ENCODE measurements at places on chromosomes 2 and 18.

- DNase-seq: no peak
These were observed 144.4 kb upstream of the ITGA6 start for GRCh38 chr2:172282944-172283343.

DNA sequence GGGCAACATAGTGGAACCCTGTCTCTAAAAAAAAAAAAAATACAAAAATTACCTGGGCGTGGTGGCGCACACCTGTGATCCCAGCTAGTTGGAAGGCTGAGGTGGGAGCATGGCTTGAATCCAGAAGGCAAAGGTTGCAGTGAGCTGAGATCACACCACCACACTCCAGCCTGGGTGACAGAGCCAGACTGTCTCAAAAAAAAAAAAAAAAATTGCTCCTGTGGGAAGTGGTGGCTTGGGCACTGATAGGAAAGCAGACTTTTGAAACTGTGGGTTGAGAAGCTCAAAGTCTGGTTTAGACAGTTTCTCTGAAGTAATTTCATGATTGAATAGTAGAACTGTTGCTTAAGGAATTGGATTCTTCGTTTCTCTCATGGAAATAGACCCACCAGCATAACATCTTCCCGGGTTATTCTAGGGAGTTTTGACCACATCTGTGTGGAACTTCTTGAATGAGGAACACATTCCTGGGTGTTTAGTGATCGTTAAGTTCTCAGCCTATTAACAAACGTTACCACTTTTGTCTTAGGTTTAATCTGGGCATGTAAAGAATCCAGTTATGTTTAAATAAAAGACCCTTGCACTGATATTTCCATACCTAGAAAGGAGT is 33.5 kb downstream of the GRHL1 start:
- no peak for DNase-seq

DNA sequence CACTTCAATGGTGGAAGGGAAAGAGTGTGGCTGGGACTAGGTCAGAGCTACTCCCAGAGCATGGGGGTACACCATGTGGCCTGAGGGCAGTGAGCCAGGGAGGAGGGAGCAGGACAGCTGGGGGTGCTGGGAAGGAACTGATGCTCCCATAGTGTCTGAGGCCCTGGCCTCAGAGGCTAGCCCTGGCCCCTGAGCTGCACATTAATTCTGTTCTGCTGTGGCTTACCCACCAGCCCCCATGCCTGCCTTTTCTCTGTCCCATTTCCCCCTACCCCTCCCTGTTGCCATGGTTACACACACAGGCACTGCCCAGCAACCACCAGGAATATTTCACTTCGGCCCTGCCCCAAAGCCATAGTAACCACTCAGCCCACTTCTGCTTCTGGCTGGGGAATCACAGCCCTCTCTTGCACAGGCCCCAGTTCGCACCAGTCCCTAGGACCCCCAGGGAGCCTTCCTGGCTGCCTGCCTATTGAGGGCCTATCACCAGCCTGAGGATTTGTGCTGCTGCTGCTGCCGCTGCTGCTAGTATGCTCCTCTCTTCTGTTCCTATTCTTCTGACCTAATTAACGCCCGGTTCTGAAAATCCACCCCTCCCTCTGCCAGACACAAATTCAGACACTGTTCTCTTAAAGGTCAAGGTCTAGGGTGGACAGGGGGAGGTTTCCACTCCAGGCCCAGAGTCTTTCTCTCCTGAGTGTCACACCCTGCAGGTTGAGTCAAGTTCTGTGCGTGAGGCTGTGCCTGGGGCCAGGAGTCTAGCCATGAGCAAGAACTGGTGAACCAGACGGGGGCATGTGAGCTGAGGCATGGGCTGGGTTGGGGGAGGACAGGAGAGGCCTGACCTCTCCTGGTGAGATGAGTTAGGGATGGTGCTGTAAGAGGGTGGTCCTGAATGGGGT is 87.1 kb upstream of the MCFD2 start:
- peak; percentile 83 for DNase-seq

GRCh38 chr2:8303322-8303832 is 378.5 kb upstream of the ID2 start:
- DNase-seq: no peak

DNA sequence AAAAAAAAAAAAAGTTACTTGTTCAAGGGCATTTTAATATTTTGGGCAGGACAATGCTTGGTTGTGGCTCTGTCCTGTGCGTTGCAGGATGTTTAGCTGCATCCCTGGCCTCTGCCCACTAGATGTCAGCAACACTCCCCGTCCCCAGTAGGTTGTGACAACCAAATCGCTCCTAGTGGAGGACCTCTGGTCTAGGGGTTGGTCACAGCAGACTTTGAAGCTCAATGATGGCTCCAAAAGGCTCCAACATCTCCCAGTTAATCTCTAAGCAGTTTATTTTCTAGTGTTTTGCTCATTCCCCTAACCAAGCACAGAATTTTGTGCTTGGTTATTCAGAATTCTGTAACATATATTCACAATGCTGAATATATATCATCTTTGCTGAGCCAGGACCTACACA is 67.0 kb downstream of the CHRNA1 start:
- peak; percentile 67 for DNase-seq

GRCh38 chr2:141142025-141142424 is 988.8 kb downstream of the LRP1B start:
- DNase-seq: no peak

GRCh38 chr2:176464886-176465564 is 195.8 kb downstream of the MTX2 start:
- peak; percentile 53 for DNase-seq

DNA sequence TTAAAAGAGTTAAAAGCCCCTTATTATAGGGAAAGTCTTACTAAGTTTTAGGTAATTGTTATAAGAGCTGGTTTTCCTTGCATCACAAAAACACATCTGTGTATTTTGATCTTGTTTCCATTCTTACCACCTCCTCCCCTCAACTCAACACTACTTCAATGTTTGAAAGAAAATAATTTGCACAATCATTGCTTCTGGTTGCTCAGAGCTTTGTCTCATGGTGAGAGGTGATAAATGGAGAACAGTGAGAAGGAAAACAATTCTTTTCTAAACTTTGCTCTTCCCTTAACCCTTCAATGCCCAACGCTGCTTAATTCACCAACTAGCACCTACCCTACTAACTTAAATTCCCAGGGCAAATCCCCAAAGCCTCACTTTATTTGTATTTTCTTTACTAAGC is 268.1 kb upstream of the LINC00305 start:
- DNase-seq: no peak

GRCh38 chr2:56540916-56541315 is 357.1 kb downstream of the CCDC85A start:
- no peak for DNase-seq

DNA sequence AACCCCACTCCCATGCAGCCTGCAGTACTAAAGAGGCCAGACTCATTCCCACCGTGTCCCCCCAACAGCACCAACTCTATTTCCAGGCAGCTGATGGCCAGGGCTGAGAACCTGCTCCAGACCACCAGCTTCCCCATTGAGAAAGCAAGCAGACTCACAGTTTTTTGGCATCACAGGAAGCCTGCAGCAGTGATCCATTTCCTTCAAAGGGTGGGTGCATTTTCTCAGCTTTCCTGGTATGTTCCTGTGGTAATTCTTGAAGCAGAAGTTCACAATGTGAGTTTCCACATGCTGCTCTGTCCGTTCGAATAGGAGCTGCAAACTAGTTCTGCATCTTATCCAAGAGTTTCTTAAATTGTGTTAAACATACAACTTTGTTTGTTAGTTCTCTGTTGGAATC is 1249.6 kb upstream of the FAM98A start:
- DNase-seq: no peak

DNA sequence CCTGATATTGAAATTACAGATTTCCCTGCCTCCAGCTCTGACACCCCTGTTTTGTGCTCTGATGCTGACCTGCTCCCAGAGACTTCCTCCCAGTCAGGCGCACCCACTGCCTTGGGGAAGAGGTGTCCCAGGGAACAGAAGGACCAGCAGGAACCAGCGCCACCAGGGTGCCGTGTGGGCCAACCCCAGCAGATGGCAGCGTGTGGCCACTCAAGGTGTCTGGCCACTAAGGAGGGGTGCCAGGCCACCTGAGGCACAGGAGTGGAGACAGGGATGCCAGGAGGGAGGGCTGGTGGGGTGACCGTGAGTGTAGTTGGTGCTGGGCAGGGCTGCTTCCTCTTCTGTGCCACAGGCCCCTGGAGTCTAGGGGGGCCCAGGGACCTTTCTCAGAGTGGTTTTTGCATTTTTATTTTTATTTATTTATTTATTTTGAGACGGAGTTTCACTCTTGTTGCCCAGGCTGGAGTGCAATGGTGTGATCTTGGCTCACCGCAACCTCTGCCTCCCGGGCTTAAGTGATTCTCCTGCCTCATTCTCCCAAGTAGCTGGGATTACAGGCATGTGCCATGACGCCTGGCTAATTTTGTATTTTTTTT is 56.0 kb downstream of the TEX44 start:
- DNase-seq: peak; percentile 59

DNA sequence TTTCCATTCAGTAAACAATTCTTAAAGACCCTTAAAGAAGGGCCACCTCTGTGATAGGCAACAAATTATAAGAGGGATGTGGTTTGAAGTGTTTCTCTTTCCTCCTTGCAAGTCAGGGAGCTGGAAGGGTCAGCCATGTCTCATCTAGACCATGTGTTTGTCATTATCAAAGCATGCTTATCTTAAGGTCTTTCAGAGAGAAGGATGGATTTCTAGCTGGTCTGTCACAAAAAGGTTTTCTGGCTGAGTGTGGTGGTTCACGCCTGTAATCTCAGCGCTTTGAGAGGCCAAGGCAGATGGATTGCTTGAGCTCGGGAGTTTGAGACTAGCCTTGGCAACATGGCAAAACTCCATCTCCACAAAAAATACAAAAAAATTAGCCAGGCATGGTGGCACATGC is 59.2 kb upstream of the PEX13 start:
- DNase-seq: no peak

Measured in retina (tissue), 1 donor.